ENCODE measurements at places on chromosomes 1 and 21. TPM values are rescaled to one million over a fixed set of nuclear protein-coding genes. Genes with fewer than 3 reads are reported as not detected.

TMEM269 gene
- 1.0 TPM for total RNA-seq

TCHHL1 gene
- total RNA-seq = not detected

DMRTA2 gene
- total RNA-seq = under 0.01 TPM

ATP6V1G3 gene
- total RNA-seq = not detected

NFIA gene
- total RNA-seq = 3.5 TPM

SGIP1 gene
- 0.10 TPM for total RNA-seq

SPRR2E gene
- not detected for total RNA-seq

KCNJ10 gene
- not detected for total RNA-seq

XCL1 gene
- total RNA-seq = 1.7 TPM

INPP5B gene
- 18.6 TPM for total RNA-seq

C1orf210 gene
- not detected for total RNA-seq
